Activated CD4-positive, alpha-beta memory T cell treated with anti-CD3 and anti-CD28 coated beads for 36 hours (primary cell): ENCODE measurements at places on chromosomes 7 and 10.

DNA sequence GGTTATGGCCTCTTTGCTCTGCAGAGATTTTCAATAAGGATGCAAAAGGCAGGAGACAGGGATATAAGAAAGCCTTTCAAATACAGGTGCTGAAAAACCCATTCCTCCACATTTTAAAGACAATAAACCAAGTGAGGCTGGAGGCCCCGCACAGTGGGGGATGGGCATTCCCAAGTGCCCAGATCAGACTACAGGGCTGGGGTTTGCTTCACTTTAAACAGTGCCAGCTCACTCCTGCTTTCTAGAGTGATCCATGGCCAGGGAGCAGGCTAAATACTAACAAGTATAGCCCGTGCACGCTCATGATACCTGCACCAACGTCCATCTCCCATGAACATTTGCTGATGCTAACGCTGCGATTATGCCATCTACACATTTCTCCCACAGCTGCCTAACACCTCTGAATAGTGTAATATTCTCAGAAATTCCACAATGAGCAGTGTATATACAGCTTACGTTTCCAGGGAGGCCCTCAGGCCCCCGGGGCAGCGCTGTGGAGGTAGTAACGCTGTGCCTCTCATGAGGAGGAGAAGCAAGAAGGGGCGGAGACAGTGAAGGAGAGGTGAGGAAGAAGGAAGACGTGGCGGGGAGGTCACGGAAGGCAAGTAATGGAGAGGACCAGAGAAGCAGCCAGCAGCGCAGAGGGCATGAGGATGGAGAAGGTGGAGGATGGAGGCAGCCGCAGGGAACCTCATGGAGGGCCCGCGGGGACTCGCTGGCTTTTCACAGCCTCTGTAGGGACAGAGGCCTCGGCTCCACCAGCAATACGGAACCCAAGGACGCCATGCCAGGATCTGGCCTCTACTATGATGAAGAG, 141.7 kb downstream of the USP6NL start:
- DNase-seq = no peak

- DNase-seq = no peak
Measured at GRCh38 chr10:78952686-78953085, 116.1 kb upstream of the ZMIZ1 start.

DNA sequence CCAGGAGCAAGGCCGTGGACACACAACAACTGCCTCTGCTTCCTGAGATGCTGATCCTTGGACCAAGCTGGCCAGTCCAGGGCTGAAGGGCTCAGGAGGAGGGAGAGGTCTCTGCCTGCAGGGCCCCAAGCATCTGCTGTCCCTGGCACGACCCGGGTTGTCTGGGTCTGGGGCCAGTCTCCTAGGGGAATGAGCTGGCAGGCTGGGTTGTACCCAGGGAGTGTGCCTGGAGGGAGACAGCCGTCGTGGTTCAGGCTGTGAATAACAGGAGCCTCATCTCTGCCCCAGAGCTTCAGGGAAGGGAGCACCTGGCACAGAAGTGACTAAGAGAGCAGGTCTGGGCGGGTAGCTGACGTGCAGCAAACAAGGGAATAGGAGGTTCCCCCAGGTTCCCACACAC, 17.9 kb upstream of the SERPINE1 start:
- DNase-seq = no peak

GRCh38 chr10:70515035-70515667, 36.6 kb downstream of the PALD1 start:
- DNase-seq = no peak

- DNase-seq = no peak
Measured at GRCh38 chr10:59868696-59869593, 37.4 kb downstream of the CCDC6 start.

DNA sequence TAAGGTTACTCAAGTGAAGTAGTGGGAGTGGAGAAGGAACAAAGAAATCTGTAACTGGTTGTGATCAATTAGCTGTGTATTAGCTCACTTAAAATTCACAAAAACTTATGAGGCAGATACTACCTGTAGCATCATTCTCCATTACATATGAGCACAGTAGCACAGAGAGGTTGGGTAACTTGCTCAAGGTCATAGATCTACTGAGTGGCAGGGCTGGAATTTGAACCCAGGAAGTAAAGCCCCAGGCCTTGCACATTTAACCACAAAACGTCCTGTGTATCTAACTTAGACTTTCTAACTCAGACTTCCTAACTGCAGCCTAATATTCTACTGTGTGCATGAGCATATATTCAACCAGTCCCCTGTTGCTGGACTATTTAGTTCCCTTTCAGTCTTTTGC, 5.6 kb upstream of the SLF2 start:
- no peak for DNase-seq

- DNase-seq = no peak
Measured at GRCh38 chr10:35505241-35505873, 99.8 kb upstream of the GJD4 start.

DNA sequence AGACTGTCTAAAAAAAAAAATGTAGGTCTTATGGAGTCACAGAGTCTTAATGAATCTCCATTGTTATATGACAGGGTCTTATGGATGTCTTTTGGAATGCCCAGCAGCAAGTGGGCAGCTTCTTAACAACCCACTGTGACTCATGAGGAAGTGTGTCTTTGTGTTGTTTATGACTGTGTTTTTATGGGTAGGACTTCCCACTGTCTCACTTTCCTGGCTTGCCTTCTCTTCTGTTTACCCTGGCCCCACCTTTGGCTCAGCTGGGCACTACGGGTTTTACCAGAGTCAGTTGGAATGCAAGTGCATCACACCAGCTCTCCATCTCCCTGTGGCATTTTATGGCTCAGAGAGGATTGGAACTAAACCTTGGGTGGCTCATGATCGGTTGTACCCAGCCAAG, 580.5 kb downstream of the AUTS2 start:
- no peak for DNase-seq

DNA sequence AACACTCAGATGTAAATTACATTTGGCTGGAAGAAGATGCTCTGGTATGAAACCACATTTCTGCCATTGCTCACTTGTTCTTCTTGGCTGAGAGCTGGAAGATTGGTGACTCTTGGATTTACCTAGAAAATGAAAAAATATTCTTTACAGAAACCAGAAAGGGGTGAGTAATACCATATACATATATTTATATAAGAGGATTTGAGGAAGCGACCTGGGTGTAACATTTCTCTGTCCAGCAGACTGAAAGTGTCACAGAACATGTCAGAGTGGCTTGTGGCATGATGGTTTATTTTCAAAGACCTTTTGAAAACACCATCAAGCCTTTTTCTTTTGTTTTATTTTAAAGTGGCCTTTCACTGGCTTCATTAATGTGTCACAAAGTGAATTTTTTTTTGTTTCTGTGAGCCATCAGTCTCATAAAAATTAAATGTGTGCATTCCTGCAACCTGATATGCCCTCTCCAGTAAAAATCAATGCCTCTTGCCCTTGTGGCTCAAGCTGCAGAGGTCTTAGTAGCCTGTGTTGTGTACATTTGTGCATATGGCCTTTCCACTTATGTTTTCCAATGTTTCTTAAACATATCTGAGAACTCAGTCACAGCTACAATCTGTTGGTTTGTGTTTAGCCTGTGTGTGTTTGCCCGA, 23.5 kb downstream of the CREB5 start:
- DNase-seq = no peak

- no peak for DNase-seq
Measured at GRCh38 chr7:14807507-14807906, 95.0 kb downstream of the DGKB start.

GRCh38 chr7:84490661-84491060, 296.1 kb upstream of the SEMA3A start:
- no peak for DNase-seq

GRCh38 chr7:129797214-129797789, 155.5 kb downstream of the UBE2H start:
- no peak for DNase-seq

- DNase-seq = no peak
Measured at GRCh38 chr7:97513326-97513725, 218.6 kb upstream of the TAC1 start.

GRCh38 chr7:152553671-152554317, 118.0 kb upstream of the KMT2C start:
- no peak for DNase-seq

GRCh38 chr10:58743466-58744115, 230.9 kb downstream of the BICC1 start:
- no peak for DNase-seq

DNA sequence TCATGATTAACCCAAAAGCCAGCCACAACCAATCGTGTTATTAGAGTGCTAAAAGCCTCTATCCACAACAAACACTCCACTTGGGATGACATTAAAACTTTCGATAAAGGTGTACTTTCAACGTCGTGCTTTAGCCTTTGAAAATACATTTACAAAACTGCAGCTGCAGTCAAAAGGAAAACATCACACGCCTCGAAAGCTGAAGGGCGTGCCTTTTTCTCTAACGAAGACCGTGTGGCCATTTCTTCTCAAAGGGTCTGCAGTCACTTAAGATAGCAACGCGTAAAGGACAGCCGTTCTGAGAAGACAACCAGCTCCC, 1.1 kb downstream of the ARHGAP12 start:
- no peak for DNase-seq

- no peak for DNase-seq
Measured at GRCh38 chr7:45568536-45569289, 5.5 kb upstream of the ADCY1 start.

DNA sequence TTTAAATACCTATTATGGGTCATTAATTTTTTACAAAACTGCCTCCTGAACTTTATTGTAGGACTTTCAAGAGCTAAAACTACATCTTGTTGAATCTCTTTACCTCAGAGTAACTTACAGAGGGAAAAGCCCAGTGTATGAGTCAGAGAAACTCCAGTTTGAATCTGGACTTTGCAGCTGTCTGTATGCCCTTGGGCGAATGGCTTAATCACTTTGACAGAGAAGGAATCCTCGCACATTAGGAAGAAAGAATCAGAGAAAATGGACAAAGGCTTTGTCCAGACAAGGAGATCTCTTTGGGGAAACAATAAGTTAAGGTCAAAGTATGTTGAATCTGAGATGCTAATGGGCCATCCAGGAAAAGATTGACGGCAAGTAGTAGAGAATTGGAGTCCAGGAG, 484.2 kb upstream of the CELF2 start:
- DNase-seq = no peak

DNA sequence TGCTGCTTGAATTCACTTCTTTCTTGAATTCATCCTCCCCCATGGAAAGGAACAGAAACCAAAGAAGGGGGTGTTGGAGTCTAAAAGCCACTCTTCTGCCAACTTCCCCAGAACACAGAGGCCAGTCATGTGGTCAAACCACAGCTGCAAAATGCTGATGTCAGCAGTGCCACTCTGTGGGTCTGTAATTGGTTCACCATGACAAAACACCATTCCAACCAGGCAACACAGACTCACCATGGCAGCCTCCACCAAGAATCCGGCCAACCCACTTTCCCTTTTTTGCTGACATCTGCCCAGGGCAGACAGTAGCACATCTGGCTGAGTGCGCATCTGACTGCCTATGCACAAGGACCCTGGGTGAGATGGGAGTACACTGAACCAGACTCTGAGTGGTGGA, 16.8 kb downstream of the OSBPL3 start:
- peak; percentile 72 for DNase-seq

DNA sequence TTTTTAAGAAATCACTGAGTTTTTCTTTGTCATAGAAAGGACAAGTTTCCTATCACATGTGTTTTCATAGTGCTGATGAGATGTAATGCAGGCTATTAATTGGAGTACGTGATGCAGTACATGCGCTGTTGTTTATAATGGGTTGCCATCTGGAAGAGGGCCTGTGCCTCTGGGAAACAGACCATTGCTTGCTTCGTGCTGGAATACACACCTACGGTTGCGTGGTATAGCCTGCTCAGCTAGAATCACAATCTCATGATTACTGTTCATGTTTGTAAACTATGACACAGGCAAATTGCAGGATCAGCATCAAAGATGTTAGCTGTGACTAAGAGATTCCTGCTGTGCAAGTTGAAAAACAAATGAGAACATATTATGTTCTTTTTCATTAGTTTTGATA, 107.2 kb upstream of the STEAP1B start:
- DNase-seq = no peak

DNA sequence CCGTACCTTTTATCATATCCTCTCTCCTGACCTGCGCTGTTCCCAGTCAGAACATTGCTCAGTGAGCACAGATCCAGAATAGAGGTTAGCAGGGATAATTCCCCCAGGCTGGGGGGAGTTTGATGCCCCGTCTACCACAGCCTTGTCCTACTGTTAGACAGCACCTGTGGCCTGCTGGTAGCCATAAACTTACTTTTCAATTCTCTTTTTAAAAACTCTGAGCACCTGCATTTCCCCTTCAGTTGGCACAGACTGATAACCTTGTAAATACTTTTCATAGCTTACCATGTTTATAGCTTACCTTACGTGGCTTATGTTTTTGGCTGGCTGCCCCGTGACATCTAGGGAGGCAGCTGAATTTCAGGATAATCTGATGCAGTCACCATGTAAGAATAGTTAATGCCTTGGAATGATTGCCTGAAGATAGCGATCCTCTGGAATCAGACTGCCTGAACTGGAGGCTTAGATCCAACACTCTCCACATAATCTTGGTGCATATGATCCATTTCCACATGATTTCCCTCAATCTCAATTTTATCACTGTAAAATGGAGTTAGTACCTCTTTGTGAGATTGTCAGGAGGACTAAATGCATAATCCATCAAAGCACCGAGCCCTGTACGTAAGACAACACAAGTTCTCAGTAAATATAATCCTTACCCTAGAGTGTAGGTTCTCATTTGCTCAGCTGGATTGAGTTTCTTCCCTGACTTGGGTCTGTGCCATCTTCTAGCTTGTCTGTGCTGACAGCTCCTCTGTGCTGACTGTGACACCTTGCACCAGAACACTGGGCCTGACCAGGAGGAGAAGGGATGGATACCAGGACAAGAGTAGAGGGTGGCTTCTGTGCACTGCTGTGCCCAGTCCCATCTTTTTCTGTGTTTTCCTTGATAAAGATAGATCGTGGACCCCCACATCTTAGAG, 111.7 kb upstream of the GJD4 start:
- no peak for DNase-seq

DNA sequence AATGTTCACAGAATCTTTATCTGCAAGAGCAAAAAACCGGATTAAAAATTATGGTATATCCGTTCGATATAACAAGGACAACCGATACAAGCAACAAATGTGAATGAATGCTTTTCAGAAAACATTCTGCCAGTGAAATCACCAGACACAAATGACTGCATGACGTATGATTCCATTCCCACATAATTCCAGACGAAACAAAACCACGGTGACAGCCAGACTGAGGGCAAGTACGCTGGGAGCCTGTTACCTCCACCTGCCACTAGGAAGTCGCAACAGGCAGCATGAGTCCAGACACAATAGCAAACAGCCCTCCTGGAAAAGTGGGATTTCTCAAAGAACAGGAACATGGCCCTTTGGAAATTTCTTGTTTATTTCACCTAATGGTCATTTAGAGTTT, 41.7 kb downstream of the MAD1L1 start:
- DNase-seq = no peak

- no peak for DNase-seq
Measured at GRCh38 chr10:23405540-23405939, 33.3 kb upstream of the OTUD1 start.

- DNase-seq = no peak
Measured at GRCh38 chr10:103736044-103736443, 119.3 kb downstream of the SH3PXD2A start.

GRCh38 chr7:44318332-44318731, 7.1 kb downstream of the CAMK2B start:
- DNase-seq = no peak

- no peak for DNase-seq
Measured at GRCh38 chr7:100567751-100568175, 5.9 kb downstream of the SAP25 start.

GRCh38 chr7:5143935-5144903, 45.8 kb upstream of the WIPI2 start:
- peak; percentile 76 for DNase-seq
